Stimulated activated CD4-positive, alpha-beta T cell treated with anti-CD3 and anti-CD28 coated beads, Interleukin-1b, Interleukin-23, amount 100 ng/mL, for 48 hours (primary cell): ENCODE measurements at places on chromosomes 1 and 21.

DNA sequence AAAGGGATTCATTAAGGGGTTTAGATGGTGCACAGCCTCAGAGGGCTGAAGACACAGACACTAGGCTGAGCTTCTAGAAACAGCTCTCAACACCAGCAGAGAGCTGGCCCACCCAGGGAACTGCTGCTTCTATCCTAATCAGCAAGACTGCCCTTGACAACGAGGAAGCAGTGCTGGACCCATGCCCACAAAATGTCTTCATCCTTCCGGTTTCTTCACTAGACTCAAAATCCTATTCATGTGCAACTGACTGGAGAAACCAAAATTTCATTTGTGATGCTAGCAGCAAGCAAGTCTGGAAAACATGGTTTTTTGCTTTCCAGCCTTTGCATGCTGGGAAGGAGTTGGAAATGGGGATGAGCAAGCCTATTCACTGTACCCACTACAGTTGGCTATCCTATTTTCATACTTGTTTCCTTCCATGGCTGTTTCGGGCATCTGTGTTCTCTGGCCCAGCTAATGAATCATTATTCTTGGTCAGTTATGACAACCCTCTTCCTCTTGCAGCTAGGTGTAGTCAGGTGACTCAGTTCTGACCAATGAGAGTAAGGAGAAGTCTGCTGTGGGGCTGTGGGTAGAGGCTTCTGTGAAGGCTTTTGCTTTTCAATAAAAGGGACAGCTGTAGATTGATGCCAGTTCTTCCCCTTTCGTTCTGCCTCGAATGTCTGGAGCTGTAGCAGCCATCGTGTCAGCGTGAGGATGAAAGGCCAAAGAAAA, 14.6 kb upstream of the TMEM61 start:
- DNase-seq, result no peak

DNA sequence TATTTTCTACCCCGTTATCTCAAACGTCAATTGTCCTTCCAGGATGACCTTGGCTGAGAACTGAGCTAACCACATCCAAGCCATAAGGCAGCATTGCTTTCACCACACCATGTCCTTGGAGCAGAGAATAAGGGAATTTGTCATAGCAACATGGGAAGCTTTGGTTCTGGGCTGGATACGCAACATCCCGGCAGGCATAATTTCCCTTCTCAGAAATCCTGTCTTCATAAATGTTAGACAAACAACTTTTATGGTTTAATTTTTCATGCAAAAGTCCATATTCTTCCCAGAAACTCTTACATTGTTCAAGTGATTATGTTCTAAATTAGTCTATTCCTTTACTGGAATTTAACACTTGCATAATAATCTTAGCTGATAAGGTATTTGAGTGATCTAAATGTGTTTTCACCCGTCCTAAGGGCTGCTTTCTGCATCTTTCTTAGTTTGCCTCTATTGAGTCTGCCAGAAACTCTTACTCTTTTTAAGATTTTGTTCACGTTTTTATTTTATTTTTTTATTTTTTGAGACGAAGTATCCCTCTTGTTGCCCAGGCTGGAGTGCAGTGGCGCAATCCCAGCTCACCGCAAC, 51.8 kb downstream of the KCNJ15 start:
- no peak for DNase-seq

- no peak for DNase-seq
Measured at GRCh38 chr1:70586046-70586445, 175.0 kb downstream of the CTH start.

GRCh38 chr1:230105754-230106625, 39.0 kb downstream of the GALNT2 start:
- peak; percentile 24 for DNase-seq

DNA sequence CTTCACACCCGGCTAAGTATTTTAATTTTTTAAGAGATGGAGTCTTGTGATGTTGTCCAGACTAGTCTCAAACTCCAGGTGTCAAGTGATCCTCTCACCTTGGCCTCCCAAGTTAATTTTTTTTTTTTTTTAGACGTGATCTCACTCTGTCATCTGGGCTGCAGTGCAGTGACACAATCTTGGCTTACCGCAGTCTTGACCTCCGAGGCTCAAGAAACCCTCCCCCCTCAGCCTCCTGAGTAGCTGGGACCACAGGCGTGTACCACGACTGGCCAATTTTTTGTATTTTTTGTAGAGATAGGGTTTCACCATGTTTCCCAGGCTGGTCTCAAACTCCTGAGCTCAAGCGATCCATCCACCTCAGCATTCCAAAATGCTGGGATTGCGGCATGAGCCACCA, 11.7 kb upstream of the IFNLR1 start:
- no peak for DNase-seq
